ENCODE measurements at places on chromosomes 12 and 14.

- DNase-seq: no peak
Observed at GRCh38 chr12:90280564-90281058, 572.0 kb upstream of the ATP2B1 start.

GRCh38 chr12:95908573-95908972 lies 33.8 kb downstream of the CCDC38 start:
- no peak for DNase-seq

- no peak for DNase-seq
Observed at GRCh38 chr14:84453307-84453950, 1076.5 kb upstream of the FLRT2 start.

- DNase-seq: no peak
Observed at GRCh38 chr14:39766397-39767000, 334.3 kb upstream of the FBXO33 start.

GRCh38 chr14:58054100-58054499 lies 97.9 kb downstream of the ARMH4 start:
- DNase-seq: no peak

- DNase-seq: no peak
Observed at GRCh38 chr12:50282721-50283228, 545 bp downstream of the LIMA1 start.

DNA sequence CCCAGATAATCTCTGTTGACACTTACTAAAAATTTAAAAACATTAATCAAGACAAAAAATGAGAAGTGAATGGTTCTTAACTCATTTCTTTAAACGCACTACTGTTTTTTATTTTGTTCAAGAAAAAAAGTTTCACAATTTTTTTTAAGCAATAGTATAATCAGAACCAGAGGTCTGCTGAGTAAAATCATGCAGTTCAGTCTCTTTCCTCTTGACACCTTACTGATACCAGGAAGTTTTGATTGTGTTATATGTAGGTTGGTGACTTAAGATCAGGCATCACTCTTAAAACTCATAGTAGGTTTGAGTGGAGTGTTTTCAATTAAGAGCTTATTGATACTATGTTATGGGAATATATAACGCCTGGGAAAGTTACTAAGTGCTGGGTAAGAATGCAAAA lies 121.4 kb downstream of the TRMT5 start:
- DNase-seq: no peak

GRCh38 chr14:100532906-100533655 lies 54.1 kb downstream of the BEGAIN start:
- DNase-seq: no peak

DNA sequence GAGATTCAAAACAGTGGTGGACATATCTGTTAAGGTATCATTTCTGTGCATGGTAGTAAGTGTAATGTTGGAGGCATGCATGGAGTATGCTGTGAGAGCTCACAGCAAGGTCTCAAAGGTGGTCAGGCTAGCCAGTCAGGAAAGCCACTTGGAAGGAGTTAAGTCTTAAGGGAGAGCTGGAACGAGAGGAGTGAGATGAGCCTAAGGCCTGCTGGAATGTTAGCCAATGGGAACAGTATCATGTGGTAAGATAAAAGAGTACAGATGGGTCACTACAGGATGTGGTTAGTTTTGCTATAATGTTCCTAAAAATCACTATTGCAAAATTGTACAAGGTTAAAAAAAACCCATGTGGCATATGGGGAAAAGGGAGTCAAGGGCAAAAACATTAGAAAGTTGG lies 311.7 kb upstream of the E2F7 start:
- DNase-seq: no peak

- no peak for DNase-seq
Observed at GRCh38 chr14:70045844-70046535, 142.8 kb downstream of the SLC8A3 start.

- DNase-seq: no peak
Observed at GRCh38 chr12:10889226-10889625, 5.2 kb upstream of the PRH1 start.

DNA sequence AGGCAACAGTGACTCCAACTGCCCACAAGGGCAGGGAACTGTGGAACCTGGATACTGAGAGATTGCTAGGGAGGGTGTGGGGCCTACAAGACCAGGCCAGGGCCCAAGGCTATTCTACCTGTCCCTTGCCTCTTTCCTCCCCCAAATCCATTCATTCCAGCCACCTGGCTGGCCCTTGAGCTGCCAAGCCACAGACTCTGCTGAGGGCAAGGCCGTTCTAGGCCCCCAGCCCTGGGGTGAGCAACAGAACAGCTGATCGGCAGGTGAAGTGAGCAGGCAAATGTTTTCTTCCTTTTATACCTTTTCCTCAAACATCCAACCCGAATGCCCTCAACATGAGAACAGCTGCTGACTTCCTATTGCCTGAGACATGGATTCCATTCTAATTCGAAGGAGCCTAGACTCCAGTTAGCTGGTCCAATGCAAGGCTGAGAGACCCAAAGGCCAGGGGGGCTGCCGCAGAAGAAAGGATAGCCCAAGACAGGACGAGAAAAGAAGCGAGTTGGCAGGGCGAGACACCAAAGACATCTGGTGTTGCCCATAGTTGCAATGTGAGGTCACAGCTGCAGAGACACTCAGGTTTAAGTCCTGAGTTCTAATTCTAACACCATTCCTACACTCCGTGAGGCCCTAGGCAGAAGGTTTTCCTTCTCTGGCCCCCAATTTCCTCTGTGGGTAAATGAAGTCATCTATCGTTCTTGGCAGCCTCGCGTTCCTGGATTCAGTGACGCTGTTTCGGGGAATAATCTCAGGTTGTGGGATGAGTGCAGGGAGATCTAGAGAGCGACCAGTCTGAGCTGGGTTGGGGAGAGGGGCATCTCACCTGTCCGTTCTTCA lies 1.7 kb downstream of the C1QL4 start:
- no peak for DNase-seq

- no peak for DNase-seq
Observed at GRCh38 chr12:118773956-118774723, 207.2 kb upstream of the SRRM4 start.

DNA sequence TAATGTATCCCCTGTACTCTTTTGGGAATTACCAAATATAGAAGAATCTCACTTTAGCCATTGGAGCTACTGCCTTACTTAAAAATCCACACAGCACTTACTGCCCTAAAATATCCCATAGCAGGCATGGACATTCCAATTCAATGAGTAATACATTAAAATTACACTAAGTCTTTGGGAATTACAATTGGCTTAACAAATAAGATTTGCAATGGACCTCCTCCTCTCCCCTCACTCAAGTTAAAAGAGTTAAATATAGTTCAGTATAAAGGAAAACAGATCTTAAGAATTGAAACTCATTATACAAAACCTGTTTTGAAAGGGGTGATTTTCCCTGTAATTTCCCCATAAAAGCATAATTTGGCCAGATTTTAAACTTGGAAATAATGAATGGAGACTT lies 477.1 kb downstream of the SLC16A7 start:
- no peak for DNase-seq

DNA sequence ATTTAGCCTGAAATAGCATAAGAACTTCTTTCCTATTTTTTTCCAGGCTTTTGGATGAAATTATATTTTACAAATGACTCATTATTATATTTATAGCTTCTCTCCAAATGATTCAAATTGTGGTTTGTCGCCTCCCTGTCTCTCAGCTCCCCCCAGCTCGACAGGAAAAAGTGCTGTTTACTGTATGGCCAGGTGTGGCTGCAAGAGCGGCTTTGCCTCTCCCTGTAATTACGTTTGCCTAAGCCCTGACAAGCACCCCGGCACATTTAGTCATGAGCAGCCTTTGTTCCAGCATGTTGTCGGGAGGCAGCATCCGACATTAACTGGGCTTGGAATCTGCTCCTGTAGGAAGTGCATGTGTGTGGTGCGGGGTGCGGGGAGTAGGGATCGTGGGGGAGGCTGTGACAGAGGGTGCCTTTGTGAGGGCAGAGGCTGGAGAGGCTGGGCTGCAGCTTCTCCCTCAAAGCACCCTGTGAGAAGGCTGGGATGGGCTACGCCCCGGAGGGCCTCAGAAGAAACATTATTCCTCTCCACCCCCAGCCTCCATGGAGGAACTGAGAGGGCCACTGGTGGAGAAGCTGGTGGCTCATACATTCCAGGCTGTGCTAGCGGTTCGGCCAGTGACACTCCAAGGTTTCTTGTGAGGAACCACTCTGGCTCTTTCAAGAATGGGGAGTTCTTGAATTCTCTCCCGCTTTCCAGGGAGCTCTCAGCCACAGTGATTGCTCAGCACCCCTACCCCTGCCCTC lies 42.1 kb upstream of the CTDSP2 start:
- no peak for DNase-seq

DNA sequence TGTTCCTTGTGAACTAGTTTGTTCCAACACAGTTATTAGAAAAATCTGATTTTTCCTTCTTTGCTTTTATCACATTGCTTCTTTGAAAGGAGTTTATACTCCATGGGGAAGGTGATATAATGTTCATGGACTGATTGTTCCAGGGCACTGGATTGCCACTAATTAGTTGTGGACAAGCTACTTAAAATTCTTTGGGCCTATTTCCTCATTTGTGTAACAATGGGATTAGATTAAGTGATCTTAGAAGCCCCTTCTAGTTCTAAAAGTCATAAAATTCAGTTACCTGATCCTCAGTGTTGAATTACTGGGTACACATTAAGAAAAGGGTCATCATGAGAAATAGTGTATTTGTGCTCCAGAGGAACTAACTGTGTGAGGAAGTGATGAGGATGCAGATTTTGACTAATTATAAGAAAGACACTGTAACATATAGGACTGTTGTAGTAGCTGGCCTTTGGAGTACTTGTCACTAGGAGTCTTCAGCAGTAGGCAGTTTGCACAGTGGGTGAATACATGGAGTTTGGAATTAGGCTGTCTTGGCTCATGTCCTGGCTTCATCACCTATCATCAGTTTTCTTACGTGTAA lies 82.2 kb downstream of the MIA2 start:
- DNase-seq: no peak

DNA sequence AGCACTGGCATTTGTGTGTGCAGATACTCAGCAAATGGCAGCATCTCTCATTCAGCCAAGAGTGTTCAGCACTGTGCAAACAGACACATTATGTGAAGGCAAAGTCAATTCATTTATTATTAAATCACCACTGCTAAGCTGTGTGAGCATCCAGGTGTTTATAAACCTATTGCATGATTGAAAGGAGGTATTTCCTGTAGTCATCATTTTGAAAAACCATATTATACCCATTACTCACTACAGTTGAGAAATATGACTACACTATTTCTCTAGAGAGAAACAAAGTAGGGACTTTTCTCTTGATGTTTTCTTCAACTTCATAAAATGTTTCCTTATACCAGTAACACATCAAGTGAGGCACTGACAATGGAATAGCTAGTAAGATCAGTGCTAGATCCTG lies 13.7 kb downstream of the SPX start:
- DNase-seq: no peak

DNA sequence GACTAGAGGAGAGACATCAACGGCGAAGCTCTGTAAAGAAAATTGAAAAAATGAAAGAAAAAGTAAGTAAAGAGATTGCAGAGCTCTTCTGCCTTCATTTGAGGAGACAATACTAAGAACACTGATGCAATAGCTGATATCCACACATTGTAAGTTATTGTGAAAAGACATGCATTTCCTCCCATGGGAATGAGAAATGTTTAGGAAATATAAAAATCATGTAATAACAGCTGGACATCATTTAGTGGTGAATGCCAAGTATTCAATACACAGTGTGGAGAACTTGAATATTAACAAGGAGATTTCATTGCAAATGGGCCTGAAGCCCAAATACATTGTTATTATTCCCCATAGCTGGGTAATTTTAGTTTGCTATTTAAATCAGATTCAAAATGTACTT lies 179.2 kb downstream of the KICS2 start:
- DNase-seq: no peak

GRCh38 chr12:132952371-132953162 lies 3.5 kb downstream of the ZNF605 start:
- no peak for DNase-seq

DNA sequence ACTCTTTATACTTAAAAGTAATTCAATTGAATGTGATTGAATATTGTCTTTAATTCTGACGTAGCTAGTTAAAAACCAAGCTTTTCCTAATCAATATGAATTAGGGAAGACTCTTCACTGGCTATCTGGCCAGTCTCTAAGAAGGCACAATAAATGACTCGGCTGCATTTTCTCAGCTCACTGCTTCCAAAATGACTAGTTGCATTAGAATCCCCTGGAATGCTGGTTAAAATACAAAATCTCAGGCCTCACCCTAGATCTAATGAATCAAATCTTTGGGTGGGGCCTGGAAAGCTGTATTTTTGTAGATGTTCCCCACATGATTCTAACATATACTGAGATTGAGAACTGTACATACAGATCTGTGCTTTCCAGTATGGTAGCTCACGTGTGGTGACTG lies 242.1 kb downstream of the CHST11 start:
- DNase-seq: no peak

DNA sequence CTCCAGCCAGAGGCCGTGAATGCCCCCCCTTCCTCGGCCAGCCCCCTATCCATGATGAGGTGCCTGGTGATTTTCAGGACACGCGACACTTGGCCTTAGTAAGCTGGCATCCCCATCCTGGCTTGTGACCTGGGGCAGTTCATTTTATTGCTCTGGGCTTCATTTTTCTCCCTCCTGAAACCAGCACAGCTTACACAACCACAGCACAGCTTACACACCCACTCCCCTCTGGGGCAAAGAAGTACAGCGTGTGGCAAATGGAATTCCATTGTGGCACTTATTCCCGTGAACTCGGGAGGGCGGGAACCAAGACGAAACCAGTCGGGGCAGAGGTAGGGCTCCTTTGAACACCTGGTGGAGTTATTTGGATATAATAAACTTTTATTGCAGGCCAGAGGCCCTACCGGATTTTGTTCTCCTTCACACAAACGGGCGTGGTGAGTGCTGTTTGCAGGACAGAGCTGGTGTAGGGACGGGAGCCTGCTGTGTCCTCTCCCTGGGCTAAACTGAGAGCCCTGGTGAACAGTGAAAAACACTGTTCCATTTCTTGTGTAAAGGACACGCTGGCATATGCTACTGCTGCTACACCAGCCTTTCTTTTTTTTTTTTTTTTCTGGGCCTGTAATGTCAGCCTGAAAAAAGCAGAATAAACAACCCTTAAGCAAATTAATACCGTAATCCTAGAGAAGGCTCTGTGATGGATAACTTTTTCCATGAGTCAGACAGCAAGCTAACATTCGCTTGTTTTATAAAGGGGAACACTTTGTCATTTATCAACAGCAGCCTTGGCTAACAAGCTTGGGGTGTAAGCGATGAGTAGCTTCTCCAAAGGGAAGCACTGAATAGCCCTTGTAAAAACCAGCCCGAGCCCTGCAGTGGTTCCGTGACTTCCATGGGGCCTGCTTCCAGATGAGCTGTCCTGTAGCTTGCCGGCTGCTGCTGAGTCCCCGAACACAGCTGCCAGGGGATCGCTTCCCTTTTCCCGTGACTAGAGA lies 29.3 kb downstream of the CD9 start:
- no peak for DNase-seq

GRCh38 chr12:100608776-100609175 lies 35.3 kb downstream of the GAS2L3 start:
- no peak for DNase-seq

DNA sequence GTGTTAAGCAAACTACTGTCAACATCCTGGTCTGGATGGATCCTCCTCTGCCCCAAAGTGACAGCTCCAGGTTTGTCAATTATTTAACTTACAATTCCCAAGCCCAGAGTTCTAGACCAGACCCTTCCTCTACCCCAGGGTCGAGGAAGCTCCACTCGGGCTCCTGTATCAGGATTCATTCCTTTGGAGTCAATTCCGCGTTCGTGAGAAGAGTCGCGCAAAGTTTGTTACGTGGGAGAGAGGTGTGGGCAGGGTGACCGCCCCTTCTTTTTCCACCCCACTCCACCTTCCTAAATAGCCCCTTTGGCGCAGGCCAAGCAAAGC lies 479 bp downstream of the SEL1L start:
- no peak for DNase-seq
